ENCODE measurements at places on chromosomes 3 and 15.

DNA sequence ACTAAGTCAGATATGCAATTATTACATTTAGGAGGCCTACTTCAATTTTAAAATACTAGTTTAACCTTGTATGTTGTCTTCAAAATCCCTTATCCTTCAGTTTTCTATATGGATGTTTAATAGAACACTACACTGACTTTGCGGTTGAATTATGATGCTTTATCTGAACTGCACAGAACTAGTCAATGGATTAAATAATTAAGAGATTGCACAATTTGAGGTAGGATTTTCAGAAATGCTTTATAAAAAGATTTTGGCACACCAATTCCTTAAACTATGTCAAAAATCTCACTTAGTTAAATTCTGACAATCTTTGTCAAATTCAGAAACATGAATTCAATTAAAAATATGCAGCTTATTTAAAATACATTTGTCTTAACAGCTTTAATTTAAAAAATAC is 28.1 kb downstream of the ATOSA start:
- no peak for DNase-seq

GRCh38 chr15:44705986-44706385 is 5.1 kb downstream of the PATL2 start:
- no peak for DNase-seq

DNA sequence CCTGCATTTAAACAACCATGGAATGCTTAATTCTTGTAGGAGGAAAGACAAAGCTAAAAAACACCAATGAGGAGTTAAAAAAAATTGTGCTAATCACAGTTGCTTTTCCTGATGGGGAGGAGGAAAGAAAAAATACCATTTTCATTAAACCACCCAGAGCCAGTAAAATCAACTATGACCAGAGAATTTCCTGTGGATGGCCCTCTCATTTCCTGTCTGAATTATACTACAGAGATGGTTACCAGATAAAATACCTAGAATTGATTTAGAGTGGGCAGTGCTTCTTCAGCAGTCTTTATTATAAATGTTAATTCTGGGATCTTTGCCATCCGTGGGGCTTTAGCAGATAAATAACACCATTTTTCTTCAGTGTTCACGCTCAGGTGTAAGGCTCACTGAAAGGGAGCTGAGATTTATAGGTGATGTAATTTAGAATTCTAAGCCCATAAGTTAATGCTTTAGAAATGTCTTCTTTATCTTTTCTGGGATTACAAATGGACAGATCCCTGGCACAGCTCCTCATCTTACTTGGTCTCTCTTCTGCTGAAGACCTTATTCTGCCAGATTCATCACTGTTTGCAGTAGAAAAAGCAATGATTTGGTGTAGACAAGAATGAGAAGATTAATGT is 37.9 kb downstream of the RETNLB start:
- DNase-seq: no peak

DNA sequence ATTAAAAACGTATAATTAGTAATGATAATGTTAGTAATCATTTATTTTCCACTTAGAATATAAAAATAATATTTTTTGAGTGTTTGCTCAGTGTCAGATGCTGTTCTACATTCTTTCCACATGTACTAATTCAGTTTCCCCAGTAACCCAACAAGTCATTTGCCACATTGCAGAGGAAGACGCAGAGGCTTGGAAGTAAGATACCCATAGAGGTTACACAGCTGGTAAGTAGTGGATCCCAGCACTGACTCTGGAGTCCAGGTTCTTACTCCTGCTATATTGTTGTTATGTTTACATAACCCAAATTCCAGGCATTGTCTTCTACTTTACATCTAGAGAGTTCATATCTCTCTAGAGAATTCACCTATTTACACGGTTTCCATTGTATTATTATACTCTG is 48.2 kb upstream of the MYO5C start:
- no peak for DNase-seq

DNA sequence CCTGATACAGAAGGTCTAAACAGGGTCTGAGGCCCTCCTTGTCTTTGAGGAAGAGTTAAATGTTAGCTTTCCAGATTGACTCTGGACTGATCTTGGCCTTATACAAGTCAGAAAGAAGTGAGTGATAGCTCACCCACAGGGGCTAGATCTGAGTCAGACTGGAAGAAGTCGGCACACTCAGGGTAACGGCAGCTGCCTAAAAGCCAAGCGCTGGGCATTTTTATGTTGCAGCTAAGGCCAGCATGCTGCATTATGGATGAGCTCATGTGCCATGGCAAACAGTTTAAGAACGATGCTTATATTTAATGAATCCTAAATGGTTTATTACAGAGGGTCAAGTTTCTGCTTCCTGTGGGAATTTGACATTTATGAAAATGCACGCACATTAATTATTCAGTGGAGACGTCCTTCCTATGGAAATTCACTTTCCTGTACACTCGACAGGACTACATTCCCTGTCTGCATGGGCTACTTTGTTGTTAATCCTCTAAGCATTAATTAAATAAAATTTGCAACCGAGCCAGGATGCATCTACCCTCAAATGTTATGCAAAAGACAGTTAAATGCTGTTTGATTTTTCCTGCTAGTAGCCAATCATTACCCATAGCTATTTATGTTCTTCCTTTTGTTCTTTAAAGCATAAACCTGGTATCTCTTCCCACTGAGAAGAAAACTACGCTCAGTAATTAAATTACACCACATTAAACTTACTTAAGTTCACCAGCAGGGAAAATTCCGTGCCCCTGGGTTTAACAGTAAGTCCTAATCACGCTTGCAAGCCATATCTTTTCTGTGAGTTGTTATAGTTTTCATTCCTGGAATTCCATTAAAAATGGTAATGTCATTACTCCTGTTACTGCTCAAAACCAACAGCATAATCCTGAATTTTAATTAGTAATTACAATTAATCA is 762.7 kb upstream of the CFAP20DC start:
- no peak for DNase-seq

GRCh38 chr3:46200211-46200610 is 7.9 kb downstream of the CCR1 start:
- DNase-seq: no peak

DNA sequence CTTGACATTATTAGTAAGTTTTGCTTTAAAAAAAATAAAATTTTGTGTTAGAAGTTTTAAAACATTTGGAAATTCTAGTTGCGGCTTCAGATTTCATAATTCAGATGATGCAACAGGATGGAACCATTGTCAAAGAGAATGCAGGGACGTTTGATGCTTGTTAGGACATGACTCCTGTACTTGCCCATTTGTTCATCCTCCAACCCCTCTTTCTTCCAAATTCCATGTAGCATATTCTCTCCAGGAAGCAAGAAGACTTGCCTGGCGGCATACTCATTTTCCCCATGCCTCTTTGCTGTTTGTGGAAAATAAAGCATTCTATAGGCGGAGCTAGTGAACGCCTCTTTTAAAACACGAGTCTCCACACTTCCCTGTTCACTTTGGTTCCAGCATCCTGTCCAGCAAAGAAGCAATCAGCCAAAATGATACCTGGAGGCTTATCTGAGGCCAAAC is at the start of gene CSTA:
Gene CSTA (plus strand): TSS at position 378 of the 453 bp plus-strand sequence. CDS start 45 bp downstream, at position 423.
- DNase-seq: peak; percentile 18

GRCh38 chr15:70627734-70628548 is 135.4 kb downstream of the UACA start:
- no peak for DNase-seq

DNA sequence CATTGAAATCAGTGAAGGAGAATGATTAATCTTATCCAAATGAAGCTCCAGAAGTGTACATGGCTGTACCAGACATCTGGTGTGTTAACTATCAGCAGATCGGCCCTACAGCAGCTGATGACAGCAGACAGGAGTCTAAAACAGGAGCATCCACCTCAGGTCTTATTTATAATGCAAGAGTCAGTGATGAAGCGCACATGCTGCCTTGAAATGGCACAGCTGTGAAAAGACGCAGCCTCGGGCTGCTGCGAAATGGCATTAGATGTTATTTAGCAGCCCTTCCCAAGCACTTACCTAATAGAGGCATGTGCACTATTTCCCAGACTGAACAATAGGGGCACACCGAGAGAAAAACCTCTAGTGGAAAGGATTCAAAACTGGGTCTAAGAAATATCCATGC is 472.3 kb upstream of the CBLB start:
- no peak for DNase-seq

- no peak for DNase-seq
These were observed 36.0 kb upstream of the ZMAT3 start for GRCh38 chr3:179107617-179108016.

- DNase-seq: no peak
These were observed 19.6 kb upstream of the SUCLG2 start for GRCh38 chr3:67674055-67674454.

GRCh38 chr3:171680726-171681411 is 129.4 kb downstream of the PLD1 start:
- no peak for DNase-seq

- no peak for DNase-seq
These were observed at the start of gene RYR3 for GRCh38 chr15:33310481-33311311. TSS of gene RYR3 (plus strand) at chr15:33310967. CDS start at chr15:33311046, 79 bp downstream.

- no peak for DNase-seq
These were observed 1.1 kb downstream of the HEG1 start for GRCh38 chr3:125054449-125055329.

DNA sequence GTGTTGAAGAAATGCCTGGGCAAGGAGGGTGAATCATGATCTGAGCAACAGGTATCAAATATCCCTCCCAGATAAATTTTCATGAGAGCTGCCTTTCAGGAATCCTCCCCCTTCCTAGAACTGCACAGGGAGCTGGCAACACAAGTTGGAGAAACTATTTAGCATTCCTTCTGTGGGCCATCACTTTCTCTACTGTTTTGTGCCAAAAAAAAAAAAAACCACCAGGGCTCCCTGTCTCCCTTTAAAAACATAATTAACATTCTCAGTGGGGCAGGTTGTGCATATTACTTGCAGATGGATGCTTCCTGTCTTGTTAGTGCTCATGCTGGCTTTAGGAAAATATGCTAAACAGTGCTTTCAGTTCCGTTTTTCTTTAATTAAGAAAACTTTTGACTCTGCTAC is 234.9 kb upstream of the LMCD1 start:
- DNase-seq: no peak

DNA sequence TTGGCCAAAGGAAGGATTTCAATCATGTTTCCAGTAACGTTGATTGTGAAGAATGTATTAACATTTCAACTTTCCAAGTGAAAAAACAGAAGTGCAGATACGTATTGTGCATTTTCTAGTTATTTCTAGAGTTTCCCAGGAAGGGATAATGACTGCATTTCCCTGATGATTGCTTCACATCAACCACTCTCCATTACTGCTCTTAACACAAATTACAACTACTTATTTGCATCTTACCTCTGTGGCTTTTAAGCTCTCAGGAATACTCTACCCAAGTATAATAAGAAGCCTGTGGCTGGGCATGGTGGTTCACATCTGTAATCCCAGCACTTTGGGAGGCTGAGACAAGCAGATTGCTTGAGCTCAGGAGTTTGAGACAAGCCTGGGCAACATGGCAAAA is 582.5 kb downstream of the ZNF385D start:
- DNase-seq: no peak

GRCh38 chr15:93093765-93094164 is 4.8 kb upstream of the RGMA start:
- DNase-seq: no peak

- DNase-seq: no peak
These were observed 223.8 kb downstream of the ADAMTS9 start for GRCh38 chr3:64463981-64464380.

GRCh38 chr15:27459836-27460235 is 488.9 kb downstream of the GABRG3 start:
- no peak for DNase-seq

DNA sequence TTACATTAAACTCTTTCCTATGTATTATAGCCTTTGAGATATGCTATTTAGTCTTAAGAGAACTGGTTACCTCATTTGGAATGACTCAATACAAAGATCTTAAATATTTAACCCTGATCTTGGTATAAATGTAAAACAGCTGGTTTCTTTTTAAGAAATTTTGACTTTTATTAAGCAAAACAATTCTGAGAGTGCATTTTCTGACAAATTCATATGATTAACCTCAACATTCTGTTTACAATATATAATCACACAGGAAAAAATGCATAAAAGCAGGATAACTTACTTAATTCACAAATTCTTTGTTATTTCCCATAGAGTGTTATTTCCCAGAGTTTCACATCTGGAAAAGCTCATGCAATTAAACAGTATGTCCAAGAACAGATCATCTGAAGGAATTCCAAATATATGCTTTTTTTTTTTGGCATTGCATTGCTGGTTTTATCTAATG is 400.4 kb upstream of the THBS1 start:
- DNase-seq: no peak

DNA sequence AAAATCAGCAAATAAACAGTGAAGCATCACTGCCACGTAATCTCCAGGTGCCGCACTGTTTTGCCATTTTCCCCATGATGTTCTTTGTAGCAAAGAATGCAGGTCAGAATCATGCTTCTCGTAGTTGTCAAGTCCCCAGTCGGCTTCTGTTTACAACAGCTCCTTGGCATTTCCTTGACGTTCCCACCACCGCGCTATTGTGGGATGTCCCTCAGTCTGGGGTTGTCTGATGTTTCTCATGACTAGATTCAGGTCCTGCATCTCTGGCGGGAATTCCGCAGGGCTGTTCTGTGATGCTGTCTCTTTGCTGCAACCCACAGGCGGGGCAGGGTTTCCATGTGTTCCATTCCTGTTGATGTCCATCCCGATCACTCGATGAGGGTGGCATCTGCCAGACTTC is 117.9 kb upstream of the SMAD3 start:
- no peak for DNase-seq

DNA sequence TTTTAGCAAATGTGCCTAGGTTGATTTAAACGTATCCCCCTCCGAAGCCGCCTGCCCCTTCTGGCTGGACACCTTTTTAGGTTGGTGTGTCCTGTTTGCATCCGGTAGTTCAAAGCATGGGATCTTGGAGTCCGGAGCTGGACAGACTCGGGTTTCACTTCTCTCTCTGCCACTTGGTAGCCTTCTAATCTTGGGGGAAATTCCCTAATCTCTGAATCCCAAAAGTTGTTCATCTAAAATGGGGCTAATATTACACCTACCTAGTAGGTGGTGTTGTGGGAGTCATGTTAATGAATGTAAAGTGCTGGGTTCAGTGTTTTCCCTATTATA is 760 bp downstream of the FANCI start:
- no peak for DNase-seq

GRCh38 chr3:8610951-8611350 is 33.6 kb downstream of the SSUH2 start:
- no peak for DNase-seq
